ENCODE measurements at places on chromosomes 13 and 19.

DNA sequence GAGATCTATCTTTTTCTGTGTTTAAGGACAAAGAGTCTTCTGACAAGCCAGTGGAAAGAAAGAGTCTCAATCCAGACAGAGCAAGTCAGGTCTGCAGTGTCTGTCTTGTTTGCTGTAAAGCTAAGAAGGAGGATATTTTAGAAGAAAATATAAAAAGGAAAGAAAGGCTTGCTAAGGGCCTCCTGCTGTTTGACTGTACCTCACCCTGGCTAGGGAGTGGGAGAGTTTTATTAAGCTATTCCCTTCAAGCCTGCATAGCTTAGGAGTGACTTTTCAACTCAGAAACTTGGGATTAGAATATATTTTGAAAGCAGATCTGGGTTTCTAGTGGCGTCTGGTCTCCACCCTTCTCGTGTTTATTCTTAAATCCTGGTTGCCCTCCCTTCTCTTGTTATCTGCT lies 460.0 kb downstream of the COG6 start:
- no peak for DNase-seq

GRCh38 chr19:45554481-45554880 lies 30.1 kb downstream of the OPA3 start:
- no peak for DNase-seq

DNA sequence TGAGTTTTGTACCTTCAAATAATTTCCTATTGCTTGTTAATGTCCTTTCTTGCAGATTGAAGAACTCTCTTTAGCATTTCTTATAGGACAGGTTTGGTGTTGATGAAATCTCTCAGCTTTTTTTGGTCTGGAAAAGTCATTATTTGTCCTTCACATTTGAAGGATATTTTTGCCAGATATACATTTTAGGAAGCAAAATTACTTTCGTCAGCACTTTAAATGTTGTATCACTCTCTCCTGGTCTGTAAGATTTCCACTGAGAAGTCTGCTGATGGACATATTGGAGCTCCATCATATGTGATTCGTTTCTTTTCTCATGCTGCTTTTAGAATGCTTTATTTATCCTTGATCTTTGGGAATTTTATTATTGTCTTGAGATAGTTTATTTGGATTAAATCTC lies 105.5 kb downstream of the TNFSF13B start:
- DNase-seq: no peak

DNA sequence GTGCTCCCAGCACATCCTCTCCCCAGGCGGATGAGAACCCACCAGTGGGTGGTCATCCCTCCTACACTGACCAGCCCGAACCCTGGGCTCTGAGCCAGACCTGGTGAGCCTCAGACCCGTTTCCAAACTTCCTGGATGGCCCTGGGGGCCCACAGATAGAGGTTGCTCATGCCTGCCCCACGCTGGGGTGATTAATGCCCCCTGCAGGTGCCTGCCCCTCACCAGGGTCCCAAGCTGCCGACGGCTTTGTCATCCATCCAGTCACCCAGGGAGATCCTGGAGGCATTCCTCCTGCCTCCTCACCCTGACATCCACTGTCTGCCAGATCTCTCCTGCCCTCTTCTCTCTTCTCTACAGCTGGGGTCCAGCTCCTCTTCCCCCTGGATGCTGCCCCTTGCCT lies 28.4 kb upstream of the PLA2G4C start:
- DNase-seq: no peak

DNA sequence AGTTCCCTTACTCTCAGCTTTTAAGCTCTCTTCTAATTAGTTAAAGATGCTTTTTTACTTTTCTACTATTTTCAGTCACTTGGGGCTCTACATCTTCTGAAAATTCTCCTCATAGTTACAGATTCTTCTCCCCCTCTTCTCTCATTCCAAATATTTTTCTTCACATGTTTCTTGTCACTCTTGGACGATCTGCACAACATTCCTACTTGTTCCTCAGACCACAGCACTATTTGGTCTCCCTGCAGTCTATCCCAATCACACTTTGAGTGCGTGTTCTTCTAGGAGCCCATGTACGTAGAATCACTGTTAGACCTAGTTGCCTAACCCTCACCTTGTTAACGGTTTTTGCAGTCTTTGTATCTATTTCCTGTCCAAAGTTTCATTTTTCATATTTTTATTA lies 222.5 kb upstream of the SPRY2 start:
- DNase-seq: no peak
